ENCODE measurements at places on chromosomes 3 and 15.

DNA sequence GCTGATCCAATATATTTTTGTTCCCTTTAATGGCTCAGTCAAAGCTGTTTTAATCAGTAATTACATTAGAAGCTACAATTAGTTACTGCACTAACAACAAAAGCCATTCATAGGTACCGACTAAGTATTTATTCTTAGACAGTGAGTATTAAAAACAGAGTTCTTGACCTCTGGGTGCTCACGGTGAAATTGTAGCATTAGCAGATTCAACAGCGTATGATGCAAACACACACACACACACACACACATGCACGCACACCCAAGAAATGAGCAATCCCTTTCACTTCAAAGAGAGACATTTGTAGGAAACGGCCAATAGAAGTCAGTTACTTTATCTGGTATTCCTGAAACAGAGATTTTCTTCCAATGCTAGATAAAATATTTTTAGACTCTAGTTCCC lies 27.0 kb upstream of the MITF start:
- no peak for DNase-seq

GRCh38 chr3:14455571-14456317 lies 53.3 kb downstream of the SLC6A6 start:
- no peak for DNase-seq

GRCh38 chr3:4466741-4467521 lies at the start of gene SUMF1:
Gene SUMF1 (minus strand): TSS chr3:4467269. CDS start chr3:4467245, 24 bp downstream.
- peak; percentile 2 for DNase-seq

DNA sequence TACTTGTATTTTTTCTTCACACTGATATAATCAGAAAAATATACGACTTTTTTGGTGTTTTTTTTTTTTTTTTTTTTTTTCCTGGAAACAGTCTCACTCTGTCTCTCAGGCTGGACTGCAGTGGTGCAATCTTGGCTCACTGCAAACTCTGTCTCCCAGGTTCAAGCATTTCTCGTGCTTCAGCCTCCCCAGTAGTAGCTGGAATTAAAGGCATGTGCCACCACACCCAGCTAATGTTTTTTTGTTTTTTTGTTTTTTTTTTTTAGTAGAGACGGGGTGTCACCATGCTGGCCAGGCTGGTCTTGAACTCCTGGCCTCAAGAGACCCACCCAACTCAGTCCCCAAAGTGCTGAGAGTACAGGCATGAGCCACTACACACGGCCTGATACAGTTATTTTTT lies 20.8 kb upstream of the DNAAF4 start:
- no peak for DNase-seq

GRCh38 chr3:34683851-34684250 lies 885.4 kb downstream of the PDCD6IP start:
- DNase-seq: no peak

DNA sequence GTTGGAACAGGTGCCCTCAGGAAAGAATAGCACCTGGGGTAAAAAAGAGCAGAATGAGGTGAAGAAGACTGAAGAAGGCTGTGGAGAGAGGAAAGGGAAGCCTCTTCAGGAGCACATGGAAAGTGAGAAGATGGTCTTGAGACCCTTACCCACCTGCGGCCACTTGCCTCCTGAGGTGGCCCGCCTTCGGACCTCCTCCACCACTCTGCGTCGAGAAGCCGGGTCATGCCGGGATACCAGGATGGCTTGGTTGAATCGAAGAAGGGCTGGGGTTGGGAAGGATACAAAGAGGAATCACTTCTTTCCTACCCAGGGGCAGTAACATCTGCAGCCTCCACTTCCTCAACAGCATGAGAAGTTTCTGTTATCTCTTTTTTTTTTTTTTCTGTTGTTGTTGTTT lies 3.0 kb downstream of the LPCAT4 start:
- no peak for DNase-seq

DNA sequence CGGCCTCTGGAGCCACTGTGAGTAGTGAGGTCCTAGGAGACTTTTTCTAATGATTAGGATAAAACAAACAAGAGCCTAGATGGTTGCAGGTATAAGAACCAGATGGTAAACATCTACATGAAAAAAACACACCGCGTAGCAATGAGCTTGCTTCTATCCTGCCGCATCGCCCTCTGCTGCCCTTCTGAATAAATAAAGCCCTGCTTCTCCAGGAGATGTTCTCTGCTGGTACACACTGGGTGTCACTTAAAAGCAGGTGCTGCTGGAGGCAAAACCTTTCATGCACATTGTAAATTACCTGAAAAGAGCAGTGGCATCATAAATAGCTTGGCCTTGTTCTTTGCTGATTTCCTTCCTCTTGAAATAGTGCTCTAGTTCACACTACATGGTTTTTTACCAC lies 164.4 kb upstream of the TOPAZ1 start:
- no peak for DNase-seq

DNA sequence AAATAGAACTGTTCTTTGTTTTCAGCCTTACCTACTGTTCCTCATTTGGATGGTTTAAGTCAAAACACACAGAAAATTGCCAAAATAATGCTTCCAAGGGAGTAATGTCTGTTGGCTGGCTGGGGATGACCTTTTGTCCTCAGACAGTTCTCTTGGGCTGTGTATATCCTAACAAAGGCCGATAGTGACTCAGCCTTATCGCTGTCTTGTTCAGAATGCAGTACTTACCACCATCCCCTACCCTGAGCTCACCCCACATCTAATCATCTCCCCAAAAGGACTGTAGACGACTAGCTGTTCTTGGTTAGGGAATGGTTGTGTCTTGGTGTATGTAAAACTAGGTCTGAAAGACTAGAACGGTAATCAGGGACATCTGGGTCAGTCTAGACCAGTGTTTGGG lies 35.0 kb downstream of the RAB11A start:
- DNase-seq: no peak

DNA sequence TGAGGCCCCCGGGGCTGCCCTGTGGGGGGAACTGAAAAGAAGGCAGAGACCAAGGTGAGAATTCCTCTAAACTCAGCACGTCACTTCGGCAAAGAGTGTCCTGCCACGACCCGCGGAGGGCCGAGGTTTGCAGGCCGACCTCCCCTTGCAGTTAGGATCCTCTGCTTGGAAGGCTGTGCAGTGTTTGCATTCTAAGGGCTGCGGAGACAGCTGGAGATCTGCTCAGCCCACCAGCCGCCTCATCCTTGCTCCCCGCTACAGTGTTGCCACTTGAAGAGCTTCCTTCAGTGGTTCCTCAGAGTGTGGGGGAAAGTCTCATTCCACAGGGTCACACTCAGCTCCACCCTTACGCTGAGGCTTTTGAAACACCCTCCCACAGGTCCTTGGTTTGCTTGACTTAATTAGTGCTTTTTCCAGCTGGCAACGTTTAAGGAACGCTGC lies 10.8 kb downstream of the SLC51A start:
- DNase-seq: no peak
